ENCODE measurements at places on chromosomes 7 and 10.

DNA sequence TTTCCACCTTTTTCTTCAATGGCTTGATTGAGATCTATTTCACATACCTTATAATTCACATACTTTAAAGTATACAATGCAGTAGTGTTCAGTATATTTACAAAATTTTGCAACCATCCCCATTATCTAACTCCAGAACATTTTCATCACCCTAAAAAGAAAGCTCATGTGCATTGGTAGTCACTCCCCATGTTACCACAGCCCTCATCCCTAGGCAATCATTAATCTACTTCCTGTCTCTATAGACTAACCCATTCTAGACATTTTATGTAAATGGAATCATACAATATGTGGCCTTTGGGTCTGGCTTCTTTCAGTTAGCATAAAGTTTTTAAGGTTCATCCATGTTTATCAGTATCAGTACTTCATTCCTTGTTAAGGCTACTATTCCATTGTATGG lies 214.2 kb downstream of the WDR11 start:
- no peak for DNase-seq

- no peak for DNase-seq
Observed at GRCh38 chr7:51344406-51345138, 28.0 kb upstream of the COBL start.

DNA sequence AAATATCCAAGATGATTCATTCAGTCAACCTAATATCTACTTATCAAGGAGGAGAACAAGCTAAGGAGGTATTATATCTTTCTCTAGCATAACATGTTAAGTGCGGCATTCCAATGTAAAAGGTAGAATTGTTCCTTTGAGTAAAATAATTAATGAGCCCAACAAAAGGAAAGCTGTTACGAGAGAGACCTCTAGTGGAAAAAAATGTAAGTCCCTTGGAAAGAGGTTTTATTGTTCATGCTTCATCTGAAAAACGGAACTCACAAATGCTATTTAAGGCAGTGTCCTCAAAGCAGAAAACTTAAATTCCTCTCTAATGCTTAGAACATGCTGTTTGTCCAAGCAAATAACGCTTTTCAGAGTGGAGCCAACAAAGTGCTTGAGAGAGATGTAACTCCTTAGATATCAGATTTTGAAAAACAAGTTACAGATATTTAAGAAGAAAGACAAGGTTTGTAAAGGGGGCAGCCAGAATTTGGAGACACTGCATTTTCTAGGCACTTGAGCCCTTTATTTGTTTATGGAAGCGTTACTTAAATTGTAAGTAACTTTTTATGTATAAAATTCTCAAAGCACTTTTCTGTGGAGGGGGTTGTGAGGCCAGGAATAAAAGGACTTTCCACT lies 119.9 kb downstream of the TFEC start:
- peak; percentile 47 for DNase-seq

- DNase-seq, result no peak
Observed at GRCh38 chr10:1215862-1216573, 159.8 kb downstream of the WDR37 start.

GRCh38 chr10:119208553-119208940 lies 1.2 kb downstream of the GRK5 start:
- DNase-seq, result peak; percentile 31

DNA sequence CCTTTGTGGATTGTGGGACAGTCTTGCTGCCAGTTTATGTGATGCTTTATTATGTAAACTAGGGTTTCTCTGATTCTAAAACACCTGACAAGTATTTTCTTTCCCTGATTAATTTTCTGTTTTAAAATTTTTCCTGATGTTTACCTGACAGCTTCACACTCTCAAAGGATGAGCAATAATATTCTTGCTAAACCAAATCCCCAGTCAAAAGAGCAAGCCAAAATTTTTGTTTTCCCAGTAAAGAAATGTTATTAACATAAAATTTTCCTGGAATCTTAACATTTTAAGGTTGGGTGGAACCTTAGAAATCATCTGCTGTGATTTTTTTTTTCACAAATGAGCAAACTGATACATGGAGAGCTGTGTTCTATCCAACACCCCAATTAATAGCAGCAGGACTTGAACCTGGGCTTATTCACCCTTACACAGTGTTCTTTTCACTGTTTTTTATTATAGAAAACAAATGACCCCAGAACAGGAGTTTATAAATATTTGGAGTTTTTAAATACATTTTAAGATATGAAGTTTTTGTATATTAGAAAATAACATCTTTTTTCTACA lies 185.2 kb upstream of the VIPR2 start:
- DNase-seq, result no peak

GRCh38 chr7:30406664-30407425 lies 71.7 kb downstream of the NOD1 start:
- DNase-seq, result no peak

DNA sequence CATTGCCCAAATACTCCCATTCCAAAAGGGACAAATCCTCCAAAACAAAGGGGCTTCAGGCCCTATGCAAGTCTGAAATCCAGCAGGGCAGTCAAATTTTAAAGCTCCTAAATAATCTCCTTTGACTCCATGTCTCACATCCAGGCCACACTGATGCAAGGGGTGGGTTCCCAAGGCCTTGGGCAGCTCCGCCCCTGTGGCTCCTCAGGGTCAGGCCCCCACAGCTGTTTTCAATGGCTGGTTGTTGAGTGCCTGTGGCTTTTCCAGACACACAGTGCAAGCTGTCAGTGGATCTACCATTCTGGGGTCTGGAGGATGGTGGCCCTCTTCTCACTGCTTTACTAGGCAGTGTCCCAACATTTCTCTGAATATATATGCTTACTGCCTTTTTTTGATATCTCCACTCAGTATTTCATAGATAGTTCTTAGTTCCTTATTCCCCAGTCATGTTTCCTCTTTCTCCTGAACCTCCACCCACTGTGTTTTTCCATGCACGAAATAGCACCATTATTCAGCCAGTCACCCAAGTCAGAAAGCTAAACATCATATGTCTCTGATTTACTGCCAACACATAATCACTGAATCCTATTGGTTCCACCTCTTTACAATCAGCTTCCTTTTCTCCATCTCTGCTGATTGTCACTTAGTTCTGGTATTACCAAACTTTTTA lies 172.6 kb upstream of the CACNA2D1 start:
- DNase-seq, result no peak

DNA sequence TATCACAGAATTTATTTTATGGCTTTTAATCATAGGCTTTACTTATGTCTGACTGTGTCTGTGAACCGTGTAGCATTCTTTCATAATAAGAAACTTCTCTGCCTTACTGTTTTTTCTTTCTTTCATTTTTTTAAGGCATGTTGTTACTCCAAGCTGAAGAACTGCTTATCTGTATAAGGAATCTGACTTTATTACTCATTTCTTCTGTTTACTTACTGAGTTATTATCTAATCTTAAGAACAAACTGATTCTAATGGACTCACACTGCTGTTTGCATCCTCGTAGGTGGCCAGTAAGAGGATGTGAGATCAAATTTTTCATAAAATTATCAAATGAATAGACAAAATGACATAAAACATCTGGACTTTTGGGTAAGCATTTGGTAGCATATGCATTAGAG lies 54.7 kb upstream of the DNAJC1 start:
- no peak for DNase-seq

- DNase-seq, result no peak
Observed at GRCh38 chr7:106562711-106563366, 98.1 kb downstream of the CCDC71L start.

- DNase-seq, result peak; percentile 48
Observed at GRCh38 chr10:122054048-122055025, 65.4 kb downstream of the TACC2 start.

GRCh38 chr10:88754287-88754686 lies 5.5 kb upstream of the LIPN start:
- DNase-seq, result peak; percentile 83

GRCh38 chr7:924541-925231 lies 29.8 kb downstream of the ADAP1 start:
- no peak for DNase-seq

DNA sequence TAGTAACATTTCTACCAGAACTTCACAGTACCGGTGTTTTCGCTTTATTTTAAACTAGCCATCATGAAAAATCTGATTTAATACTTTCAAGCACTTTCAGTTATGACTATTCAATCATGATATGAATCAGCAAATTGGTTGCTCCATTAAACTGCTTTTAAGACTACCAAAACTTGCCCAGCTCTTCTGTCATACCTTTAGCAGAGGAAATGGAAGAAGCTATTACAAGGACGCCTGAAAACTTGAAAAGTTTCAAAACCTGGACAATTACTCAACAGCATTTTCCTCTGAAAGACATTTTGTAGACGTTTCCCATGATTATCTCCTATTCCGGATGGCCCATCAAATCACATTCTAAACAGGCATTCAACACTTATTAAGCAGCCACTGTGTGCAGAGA lies 2.0 kb downstream of the JAZF1 start:
- no peak for DNase-seq

- no peak for DNase-seq
Observed at GRCh38 chr10:7157091-7157490, 253.7 kb downstream of the SFMBT2 start.

- DNase-seq, result no peak
Observed at GRCh38 chr7:91396-92175, 100.8 kb upstream of the FAM20C start.

- DNase-seq, result peak; percentile 28
Observed at GRCh38 chr7:1664711-1665548, 5.1 kb upstream of the ELFN1 start.

DNA sequence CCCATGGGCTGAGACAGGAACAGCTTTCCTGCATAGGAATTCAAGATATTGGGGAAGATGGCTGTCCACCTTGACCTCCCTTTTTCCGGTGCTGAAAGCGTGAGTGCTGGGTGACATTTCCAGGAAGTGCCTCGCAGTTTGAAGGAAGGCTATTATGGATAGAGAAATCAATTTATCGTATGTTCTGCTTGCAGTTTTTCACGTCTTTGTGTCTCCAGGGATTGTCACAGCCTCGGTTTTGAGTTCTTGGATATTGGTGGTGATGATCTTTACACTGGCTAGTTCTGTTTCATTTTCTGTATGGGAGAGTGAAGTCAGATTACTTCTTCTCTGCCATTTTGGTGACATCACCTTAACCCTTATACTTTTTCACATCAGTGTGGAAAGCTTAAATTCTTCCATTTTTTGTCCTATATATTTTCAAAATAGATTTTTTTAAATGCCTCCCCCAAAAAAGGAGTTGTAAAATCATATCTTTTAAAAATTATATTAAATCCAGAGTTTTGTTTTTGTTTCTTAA lies 102.5 kb upstream of the APBB1IP start:
- no peak for DNase-seq

Data from fibroblast of gingiva (primary cell).